ENCODE measurements at places on chromosomes 1 and 21.
A peak's percentile ranks its signal among the peaks of the same experiment; 100 is the strongest.

GRCh38 chr1:180470031-180470430 lies 32.3 kb downstream of the ACBD6 start:
- DNase-seq = no peak

DNA sequence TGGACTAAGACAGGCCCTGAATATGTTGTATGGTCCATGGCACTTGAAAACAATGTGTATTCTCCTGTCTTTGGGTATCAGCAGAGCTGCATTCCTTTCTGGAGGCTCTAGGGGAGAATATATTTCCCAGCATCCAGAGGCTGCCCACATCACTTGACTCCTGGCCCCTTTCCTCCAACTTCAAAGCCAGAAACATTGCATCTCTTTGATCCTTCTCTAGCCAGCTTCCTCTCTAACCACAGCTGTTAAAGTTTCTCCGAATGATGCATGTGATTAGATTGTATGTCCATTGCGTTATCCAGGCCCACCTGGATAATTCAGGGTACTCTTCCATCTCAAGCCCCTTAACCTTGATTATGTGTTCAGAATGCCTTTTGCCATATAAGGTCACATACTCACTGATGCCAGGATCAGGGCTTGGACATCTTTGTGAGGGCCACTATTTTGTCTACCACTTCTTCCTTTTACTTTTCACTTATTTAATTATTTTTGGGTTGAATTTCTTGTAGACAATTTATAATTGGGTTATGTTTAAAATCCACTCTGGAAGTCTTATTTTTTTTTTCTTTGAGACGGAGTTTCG lies 5.3 kb downstream of the CHD1L start:
- DNase-seq = no peak

- DNase-seq = no peak
Measured at GRCh38 chr21:42636520-42637266, 16.7 kb upstream of the PDE9A start.

GRCh38 chr1:64733581-64734286 lies 11.1 kb upstream of the RAVER2 start:
- DNase-seq = no peak

GRCh38 chr1:26535201-26535600 lies 5.6 kb downstream of the RPS6KA1 start:
- no peak for DNase-seq

- DNase-seq = no peak
Measured at GRCh38 chr1:216045400-216045799, 377.8 kb downstream of the USH2A start.

- DNase-seq = no peak
Measured at GRCh38 chr1:180131510-180131909, 23.2 kb upstream of the QSOX1 start.

GRCh38 chr21:31098576-31099005 lies 60.3 kb upstream of the KRTAP19-8 start:
- DNase-seq = peak; percentile 60

GRCh38 chr1:180836449-180836848 lies 76.2 kb upstream of the KIAA1614 start:
- no peak for DNase-seq

- no peak for DNase-seq
Measured at GRCh38 chr1:22418933-22419382, 32.7 kb upstream of the ZBTB40 start.

- no peak for DNase-seq
Measured at GRCh38 chr1:15186846-15187151, 33.3 kb downstream of the TMEM51 start.

GRCh38 chr1:11499601-11500331 lies 20.8 kb downstream of the DISP3 start:
- no peak for DNase-seq

- no peak for DNase-seq
Measured at GRCh38 chr1:198196630-198197029, 39.8 kb downstream of the NEK7 start.

DNA sequence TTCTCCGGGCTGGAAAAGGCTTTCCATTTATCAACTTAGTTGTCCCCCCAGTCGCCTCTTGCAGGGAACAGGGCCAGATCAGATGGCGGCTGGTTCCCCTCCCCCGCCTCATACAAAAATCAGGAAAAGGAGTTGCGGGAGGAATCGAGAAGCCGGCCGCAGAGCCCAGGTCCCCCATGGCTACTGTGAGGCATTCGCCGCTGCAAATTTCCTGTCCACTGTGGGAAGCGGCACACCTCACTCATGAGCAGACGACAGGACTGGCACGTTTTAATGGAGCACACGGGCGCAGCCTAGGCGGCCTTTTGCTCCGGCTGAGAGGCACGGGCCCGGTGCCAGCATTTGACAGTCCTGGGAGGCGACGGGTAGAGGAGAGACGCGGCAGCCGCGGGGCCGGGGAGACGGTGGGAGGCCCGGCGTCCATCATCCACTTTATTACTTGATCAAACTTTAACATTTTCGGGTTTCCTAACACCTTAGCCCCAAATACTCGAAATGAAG lies 1.1 kb downstream of the GNG4 start:
- DNase-seq = no peak

DNA sequence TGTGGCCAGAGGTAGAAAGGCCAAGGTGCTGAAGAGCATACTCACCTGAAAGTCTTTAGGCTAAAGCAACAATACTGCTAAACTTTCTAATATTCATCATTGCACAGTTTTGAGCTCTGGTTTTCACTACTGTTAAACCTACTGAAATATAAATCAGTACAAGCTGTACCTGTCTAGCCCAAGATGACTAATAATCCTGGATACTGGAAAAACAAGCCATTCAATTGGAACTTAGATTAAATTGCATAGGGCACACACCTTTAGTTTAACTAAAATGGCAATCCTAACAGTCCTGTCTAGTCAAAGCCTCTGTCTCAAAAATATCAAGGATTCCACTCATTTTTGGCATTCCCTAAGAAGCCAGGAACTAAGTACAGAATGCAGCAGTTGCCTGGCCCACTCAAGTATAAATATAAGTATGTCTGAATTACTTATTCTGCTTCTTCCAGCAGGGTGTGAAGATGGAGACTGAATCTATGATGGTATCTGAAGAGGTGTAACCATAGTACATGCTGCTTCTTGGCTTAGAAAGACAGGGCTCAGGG lies 3.1 kb downstream of the CHML start:
- no peak for DNase-seq

GRCh38 chr1:8426996-8427395 lies 109.1 kb downstream of the SLC45A1 start:
- DNase-seq = no peak

- no peak for DNase-seq
Measured at GRCh38 chr1:230158415-230159291, 91.6 kb downstream of the GALNT2 start.

DNA sequence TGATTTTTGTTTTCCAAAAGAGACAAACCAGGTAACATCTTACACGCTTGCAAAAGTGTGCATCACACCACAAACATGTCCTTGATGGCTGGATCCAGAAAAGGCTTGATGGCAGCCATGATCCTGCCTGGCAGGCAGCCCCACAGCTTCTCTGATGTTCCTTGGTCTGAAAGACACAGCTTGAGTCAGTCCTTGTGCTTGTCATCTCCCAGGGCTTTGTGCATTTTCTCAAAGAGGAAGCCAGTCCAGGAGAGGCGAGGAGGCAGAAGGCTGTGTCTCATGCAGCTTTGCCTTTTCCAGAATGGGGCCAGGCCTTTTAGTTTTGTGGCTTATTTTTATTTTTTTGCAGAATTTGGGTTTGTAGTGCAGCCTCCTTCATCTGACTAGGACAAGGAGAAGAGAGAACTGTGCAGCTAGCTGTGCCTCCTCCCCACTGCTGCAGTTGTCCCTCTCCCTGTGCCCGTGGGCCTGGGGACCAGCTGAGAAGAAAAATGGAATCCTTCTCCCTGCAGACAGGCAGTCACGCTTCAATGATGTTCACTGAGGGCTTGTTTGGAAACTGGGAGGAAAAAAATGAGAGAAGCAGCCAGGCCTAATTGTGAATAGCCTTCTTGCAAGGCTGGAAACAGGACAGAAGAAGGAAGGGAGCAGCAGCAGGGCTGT lies 7.4 kb downstream of the FNDC5 start:
- DNase-seq = no peak

GRCh38 chr1:53942127-53942957 lies 3.2 kb downstream of the IFT25 start:
- DNase-seq = no peak

DNA sequence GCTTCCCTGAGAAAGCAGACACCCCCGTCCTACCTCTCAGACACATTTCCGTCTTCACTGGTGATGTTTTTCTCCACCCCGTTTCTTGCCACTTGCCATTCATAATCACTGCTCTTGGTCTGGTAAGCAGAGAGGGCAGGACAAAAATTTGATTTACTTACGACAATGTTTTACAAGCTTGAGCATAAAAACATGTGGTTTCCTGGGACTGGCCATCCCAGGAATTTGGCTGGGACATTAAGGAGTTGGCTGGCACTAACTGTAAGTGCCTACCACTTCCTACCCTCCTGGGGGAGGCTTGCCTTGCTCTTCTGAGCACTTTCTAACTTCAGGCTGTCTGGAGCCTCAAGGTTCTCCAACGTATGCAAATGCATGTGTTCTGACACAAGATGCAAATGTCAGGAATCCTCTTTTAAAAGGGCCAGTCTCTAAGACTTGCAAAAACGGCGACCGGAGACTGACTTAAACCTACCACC lies 24.2 kb downstream of the ZBTB18 start:
- no peak for DNase-seq
